ENCODE measurements at places on chromosomes 16 and 17.
A peak's percentile ranks its signal among the peaks of the same experiment; 100 is the strongest.

GRCh38 chr16:66928702-66929388 is 3.5 kb upstream of the RRAD start:
- DNase-seq = peak; percentile 30

GRCh38 chr16:89219365-89219764 is 1.9 kb downstream of the ZNF778 start:
- no peak for DNase-seq

- DNase-seq = no peak
These were observed 34.2 kb downstream of the PIEZO1 start for GRCh38 chr16:88750854-88751253.

- DNase-seq = no peak
These were observed 229.5 kb upstream of the ASIC2 start for GRCh38 chr17:33522623-33523022.

- no peak for DNase-seq
These were observed 24.5 kb downstream of the TRPV2 start for GRCh38 chr17:16439811-16440351.

DNA sequence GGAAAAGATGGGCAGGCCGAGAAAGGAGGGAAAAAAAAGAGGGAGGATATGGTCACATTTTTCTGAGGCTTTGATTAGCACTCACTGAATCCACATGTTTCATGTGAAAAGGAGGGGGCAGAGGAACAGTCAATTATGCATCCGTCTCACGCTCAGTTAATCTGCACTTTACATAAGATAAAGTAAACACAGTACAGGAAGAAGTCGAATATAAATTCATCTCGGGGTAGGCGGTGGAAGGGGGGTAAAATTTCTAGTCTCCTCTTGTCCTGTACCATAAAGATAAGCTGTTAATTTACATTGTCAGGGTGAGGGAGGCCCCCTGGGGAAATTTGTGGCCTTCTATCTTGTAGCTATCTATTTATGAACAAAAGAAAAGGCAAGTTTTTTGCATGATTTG is 73.1 kb upstream of the CES5A start:
- no peak for DNase-seq

GRCh38 chr16:2428784-2429033 is 538 bp upstream of the CCNF start:
- no peak for DNase-seq

- no peak for DNase-seq
These were observed 211.0 kb upstream of the TOX3 start for GRCh38 chr16:52757746-52758472.

GRCh38 chr17:44221862-44222111 is 2.3 kb upstream of the UBTF start:
- no peak for DNase-seq

- DNase-seq = no peak
These were observed 42.1 kb downstream of the MAP1LC3B start for GRCh38 chr16:87434146-87434667.

DNA sequence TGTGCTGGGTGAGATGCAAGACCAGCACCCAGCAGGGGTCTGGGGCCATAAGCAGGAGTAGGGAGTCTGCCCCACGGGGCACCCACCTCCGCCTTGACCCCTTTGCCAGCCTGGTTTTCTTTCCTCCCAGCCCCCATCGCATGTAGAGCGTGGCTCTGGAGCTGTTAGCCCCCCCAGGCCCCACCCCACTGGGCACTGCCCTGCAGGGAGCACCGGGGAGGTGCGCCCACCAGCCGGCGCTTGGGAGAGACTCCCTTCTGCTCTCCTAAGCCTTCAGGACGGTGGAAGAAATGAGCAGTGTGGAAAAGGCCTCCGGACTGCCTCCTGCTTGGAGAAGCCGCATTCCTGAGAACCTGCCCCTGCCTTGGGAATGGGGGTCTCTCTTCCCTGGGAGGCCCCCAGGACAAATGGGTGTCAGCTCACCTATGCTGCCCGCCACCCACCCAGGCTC is 186.2 kb downstream of the IRF8 start:
- DNase-seq = no peak

- peak; percentile 38 for DNase-seq
These were observed at the start of the genes CCDC78 and HAGHL for GRCh38 chr16:726438-727290. TSS of gene CCDC78 (minus strand) at chr16:726443. CDS start at chr16:726367, 76 bp downstream. TSS of gene HAGHL (plus strand) at chr16:727106. CDS start at chr16:727510, 404 bp downstream.

GRCh38 chr16:24091125-24091524 is 165.0 kb upstream of the CACNG3 start:
- DNase-seq = no peak

DNA sequence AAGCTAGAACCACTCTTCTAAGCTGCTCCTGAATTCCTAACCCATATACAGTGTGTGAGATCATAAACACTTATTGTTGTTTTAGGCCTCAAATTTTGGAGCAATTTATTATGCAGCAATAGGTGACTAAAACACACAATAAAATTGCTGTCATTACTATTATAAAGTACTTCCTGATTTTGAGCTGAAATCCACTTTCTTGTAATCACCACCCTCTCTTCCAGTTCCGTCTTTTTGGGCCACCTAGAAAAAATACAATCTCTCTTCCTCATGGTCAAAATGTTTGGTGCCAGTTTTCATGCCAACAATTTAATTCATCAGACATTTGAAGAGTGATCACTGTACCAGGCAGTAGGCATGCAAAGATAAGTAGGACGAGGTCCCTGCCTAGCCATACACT is 43.3 kb upstream of the NF1 start:
- DNase-seq = no peak

GRCh38 chr16:87207509-87207908 is 109.7 kb downstream of the C16orf95 start:
- no peak for DNase-seq

Data from AML-193 (cell line).